ENCODE measurements at places on chromosomes 6 and 20.

- DNase-seq, result no peak
Measured at GRCh38 chr20:62530643-62531032, 54.8 kb upstream of the GATA5 start.

DNA sequence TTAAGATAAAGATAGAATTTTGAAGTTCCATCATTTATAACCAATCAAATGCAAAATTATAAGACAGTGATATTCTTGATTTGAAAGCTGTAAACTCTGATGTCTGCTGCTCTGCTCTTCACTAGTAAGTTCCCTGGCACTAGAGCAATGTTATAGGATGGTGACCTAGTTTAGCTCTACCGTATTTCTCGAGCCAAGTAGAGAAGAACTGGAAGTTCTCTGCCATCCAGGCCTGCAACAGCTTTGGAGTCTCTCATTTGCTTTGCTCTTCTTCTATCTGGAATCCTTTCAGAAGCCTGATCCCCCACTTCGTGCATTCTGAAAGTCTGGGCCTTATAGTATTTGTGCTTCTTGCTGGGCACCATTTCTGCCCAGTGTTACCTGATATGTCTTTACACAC is 100.3 kb downstream of the PLCB1 start:
- no peak for DNase-seq

DNA sequence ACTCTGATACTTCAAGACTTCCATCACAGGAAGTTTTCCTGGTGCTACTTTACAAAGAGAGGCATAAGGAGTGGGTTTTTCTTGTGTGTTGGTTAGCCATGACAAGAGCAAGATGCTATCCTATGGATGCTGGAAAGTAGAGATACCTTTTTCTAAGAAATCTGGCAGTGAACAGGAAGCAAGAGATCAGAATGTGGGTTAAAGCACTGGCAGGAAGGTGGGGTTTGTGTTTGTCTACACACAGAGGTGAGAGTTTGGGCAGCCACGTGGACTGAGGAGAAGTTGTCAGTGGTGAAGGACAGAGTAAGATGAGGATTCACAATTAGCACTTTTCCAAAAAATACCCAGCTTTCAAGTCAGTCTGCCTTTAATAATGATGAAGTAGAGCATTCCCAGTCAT is 17.9 kb downstream of the SLC2A12 start:
- no peak for DNase-seq

- no peak for DNase-seq
Measured at GRCh38 chr6:26401389-26401986, 587 bp upstream of the BTN3A1 start.

GRCh38 chr6:99270826-99271225 is 78.6 kb downstream of the FAXC start:
- no peak for DNase-seq

DNA sequence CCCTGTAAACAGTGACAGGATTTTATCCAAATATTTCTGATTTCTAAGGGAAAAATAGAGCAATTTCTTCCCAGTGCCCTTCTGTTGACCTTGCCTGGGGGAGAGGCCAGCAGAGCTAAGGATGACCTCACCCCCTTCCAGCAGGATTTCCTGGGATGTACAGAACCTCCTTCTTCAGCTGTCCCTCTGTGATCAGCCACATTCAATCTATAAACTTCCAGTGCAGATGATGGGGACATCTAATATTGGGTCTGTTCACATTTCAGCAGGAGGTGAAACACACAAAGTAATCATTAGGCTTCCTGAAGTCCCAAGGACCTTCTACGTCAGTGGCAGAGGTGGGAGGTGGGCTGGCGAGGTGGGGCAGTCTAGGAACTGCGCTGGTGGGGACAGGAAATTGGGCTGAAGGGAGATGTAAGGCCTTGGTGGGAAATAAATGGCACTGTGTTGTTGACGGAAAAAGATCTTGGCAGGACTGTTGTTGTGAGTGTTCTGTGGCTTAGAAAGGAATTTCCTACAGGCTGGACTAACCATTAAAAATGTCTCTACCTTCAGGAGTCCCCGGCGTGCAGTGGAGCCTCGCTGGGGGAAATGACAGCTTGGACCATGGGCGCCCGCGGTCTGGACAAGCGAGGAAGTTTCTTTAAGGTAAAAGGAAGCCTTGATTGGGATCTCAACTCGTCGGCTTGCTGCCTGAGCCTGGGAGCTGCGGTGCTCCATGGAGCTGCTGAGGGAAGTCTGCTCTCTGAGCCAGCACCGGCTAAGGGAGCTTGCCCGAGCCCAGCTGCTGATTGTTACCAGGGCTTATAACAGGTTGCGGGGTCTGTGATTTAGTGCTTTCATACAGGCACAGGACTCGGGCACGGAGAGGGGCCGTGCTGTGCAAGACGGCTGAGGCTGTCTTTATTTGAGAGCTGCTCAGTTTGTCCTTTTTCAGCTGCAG is 127.9 kb upstream of the NAA20 start:
- no peak for DNase-seq

DNA sequence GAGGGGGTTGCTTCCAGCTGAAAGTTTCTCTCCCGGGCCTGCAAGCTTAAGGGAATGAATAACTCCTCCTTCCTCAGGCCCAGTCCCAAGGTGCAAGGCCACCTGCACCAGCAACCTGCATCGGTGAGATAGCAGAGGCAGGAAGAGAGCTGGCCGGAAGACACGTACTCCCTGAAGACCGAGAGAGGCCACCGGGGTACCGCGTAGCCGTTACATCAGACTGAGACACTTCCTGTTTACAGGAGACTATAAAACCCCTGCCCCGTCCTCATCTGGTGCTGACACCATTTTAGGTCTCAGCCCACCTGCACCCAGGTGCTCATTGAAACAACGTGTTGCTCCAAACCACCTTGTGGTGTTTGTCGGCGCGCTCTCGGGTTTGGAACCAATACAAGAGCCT is 60.5 kb upstream of the PRND start:
- DNase-seq, result peak; percentile 17

DNA sequence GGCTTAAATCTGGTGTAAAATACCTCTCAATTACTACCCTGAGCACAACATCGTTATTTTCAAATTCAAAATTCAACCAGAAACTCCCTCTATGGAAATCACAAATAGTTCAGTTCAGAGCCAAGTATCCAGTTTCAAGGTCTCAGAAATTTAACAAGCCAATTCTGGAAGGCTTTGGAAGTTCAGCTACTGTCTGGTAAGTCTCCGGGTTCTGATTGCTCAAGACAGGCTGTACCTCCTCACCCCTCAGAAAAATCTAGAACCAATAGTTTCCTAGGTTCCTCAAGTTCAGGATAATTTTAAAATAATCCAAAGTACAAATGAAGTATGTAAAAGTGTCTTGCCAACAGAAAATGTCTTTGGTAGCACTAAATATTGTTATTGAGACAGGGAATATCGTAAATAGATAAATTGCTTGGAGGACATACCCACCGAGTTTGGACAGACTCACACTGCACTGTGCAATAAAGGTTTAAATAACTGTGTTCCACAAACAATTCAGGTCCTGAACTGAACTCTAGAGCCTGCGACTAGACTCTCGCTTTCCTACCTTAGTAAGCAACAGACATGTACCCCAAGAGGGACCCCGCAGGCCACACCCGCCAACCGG is 729 bp downstream of the ATG5 start:
- DNase-seq, result no peak

- no peak for DNase-seq
Measured at GRCh38 chr6:38982470-38982869, 66.1 kb upstream of the GLP1R start.

DNA sequence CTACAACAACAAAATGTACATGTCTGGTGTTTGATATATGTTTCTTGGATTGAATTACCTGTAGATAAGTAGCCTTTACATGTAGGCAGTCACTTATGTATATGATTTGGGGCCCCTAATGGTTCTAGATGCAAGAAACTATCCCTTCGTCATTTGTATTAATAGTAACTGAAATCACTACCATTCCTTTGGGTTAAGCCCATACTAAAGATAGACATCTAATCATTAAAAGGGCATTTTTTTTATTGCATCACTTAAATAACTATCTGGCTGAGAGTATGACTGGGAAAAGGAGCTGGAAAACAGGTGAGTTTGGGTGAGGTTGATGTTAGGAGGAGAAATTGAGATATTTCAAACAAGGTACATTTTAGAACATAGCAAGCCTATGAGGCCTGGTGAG is 213.5 kb upstream of the PLN start:
- DNase-seq, result no peak

GRCh38 chr6:47126647-47127391 is 84.7 kb upstream of the ADGRF1 start:
- no peak for DNase-seq

- peak; percentile 38 for DNase-seq
Measured at GRCh38 chr20:32231847-32232246, 24.2 kb downstream of the POFUT1 start.

- no peak for DNase-seq
Measured at GRCh38 chr20:41169791-41170351, 32.5 kb downstream of the PLCG1 start.

GRCh38 chr20:10271494-10272219 is 53.0 kb downstream of the SNAP25 start:
- DNase-seq, result no peak

- no peak for DNase-seq
Measured at GRCh38 chr6:100573166-100573565, 108.4 kb upstream of the SIM1 start.

- DNase-seq, result no peak
Measured at GRCh38 chr6:148509800-148510581, 167.4 kb downstream of the SASH1 start.

DNA sequence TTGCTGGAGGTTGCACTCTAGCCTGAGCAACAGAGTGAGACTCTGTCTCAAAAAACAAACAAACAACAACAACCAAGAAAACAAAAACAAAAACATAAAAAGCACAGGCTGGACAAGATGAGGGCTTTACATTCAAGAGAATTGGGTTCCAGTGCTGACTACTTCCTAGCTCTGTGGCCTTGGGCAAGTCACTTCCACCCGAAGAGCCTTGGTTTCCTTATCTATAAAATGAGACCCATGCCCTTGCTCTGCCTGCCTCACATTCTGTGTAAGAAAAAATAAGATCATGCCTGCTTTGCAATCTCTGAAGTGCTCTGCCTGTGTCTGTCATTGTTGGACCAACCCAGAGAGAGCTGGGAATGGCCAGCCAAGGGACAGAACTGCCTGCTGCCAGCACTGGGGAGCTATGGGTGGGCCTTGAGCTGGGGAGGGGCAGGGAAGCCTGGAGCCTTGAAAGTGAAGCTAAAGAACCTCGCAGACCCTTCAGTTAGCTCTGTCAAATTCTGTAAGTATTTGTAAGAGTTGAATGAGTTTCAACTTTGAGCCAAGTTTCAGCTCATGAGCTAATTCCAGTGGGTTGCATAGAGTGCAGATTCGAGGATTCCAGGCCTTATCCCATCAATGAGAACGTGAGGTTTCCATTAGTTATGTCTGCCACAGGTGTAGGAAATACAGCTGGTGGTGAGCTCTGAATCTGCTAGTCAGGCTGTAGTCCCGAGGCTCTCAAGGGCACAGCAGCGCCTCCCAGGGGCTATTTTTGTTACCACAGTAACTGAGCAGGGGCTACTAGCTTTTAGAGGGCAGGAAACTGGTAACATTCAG is 93.2 kb downstream of the DLGAP4 start:
- peak; percentile 53 for DNase-seq

- DNase-seq, result no peak
Measured at GRCh38 chr6:23797041-23797440, 329.0 kb upstream of the NRSN1 start.

GRCh38 chr6:115947966-115948541 is 112.6 kb downstream of the FRK start:
- DNase-seq, result no peak

GRCh38 chr20:35277127-35277526 is 795 bp downstream of the MMP24OS start:
- DNase-seq, result no peak

GRCh38 chr6:9553002-9553401 is 861.9 kb downstream of the TFAP2A start:
- DNase-seq, result no peak

DNA sequence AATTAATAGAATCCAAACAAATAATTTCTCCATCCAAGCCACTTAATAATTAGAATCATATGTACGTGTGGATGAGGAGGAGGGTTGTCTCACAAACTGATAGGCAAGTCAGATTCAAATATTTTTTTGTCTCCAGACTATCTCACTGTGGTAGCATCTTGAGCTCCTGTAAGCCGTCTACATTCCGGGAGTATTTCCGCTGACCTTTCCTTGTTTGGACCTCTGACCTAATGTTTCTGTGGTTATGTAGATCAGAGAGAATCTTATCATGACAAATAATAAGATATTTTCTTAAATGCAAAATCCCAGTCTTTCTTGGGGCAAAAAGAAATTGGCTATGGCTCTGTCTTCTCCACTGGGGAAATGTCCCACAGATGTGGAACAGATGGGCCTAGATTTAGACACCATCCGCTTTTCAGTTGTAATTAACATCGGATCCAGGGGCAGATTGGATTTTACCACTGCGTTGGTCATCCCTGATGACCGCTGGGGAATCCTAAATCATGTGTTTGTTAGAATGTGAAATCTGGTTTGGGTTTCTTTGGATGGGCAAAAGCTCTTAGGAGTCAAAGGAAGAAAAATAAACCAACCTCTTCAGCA is 197.1 kb upstream of the RIN2 start:
- DNase-seq, result no peak

GRCh38 chr6:139422105-139423036 is 47.9 kb upstream of the CITED2 start:
- no peak for DNase-seq

DNA sequence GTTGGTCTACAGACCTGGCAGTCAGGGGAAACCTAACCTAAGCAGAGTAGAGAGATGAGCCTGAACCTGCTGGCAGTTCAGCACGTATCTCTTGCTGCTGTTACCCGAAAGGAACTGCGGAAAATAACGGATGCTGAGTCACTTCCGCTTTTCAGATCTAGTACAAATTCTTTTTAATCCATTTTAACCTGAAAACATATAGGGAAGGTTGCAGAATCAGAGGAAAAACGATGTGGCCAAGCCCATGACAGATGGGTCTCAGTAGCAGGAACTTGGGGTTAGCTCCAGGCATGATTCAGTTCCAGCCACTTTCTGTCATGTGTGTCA is 351.9 kb upstream of the PRND start:
- DNase-seq, result peak; percentile 48

DNA sequence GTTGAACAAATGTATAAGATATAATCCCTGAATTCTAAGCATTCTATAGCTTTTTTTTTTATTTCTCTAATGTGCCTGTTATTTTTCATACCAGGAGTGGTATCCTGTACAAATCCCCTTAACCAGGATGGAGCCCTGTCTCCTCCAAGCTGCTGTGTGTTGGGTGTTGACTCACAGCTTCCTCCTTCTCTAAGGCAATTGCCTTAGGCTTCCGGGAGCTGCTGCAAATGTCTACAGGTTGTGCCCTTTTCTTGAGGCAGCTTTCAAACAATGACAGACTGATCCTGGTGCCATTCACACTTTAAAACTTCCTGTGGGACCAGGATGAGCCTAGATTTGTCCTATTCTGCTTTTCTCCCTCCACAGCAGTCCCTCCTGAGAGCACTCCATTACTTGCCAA is 173.2 kb downstream of the BTBD3 start:
- no peak for DNase-seq

DNA sequence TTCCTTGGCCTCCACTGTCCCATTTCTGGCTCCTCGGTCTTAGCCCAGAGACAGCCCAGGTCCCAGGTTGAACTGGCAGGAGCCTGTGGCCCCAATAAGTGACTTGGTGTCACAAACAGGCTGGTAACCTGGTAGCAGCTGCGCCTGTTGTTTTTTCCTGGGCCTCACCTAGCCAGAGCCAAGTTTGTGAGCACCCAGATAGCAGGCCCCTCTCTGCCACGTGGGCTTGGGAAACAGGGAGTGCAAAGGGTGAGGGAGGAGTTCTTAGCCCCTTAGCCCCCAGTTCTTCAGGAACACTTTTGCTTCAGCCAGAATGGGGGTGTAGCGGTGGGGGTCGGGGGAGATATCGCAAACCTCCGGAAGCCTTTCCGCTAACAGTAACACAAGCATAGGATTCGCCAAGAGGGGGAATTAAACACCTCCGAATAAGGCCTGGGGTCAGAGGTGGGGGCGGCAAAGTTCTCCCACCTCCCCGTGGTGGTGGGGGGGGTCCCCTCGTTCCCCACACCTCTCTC is 760 bp downstream of the C6orf132 start:
- DNase-seq, result no peak

All from activated naive CD8-positive, alpha-beta T cell treated with anti-CD3 and anti-CD28 coated beads, Interleukin-2, amount 50 U/mL, for 24 hours (primary cell).